Glomerular endothelial cell (primary cell): ENCODE measurements at places on chromosomes 3 and 15. TPM values are rescaled to one million over a fixed set of nuclear protein-coding genes. Genes with fewer than 3 reads are reported as not detected.

The UTS2B gene
- total RNA-seq: 0.29 and 1.1 TPM in 2 replicates

The PGBD4 gene
- total RNA-seq: 1.1 and 1.5 TPM in 2 replicates

The CPNE9 gene
- not detected in 2 replicates for total RNA-seq

The MCTP2 gene
- total RNA-seq: 0.29 and 1.2 TPM in 2 replicates

The TEX55 gene
- total RNA-seq: not detected in 2 replicates

The PRSS50 gene
- total RNA-seq: not detected in 2 replicates

DNA sequence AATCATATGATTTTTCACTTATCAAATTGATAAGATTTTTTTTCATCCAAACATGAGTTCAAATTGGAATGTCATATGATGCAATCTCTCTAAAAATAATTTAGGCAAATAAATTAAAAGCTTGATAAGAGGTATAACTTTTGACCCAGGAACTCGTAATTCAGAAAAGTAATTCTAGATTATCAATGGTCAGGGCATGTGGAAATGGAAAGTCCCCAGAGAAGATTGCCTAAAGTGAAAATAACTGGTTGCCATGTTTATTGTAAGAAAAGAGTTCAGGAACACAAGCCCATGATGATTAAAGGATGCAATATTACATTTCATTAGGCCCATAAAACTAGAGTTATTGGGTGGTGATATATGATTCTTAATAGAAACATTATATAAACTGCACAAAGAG, 1514.8 kb downstream of the SI start:
- DNase-seq: no peak

GRCh38 chr15:95864467-95864886, 466.0 kb upstream of the NR2F2 start:
- DNase-seq: no peak

DNA sequence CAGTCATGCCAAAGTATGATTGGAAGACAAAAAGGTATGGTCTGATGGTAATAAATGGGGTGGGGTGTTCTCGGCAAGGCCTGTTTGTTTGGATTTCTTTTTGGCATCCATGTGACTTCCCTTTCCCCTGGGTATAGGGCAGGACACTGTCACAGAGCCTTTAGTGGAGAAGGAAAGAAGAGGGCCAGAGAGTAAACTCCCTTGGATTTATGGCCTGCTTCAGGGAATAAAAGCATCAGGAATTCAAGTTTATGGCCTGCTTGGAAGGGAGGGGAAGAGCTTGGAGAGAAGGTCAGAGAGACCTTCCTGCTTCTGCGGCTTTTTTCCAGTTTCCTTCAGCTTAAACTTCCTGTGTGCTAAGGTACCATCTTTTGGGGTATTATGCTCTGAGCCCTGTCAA, 179.4 kb upstream of the ADAMTS9 start:
- no peak for DNase-seq

- DNase-seq: no peak
Measured at GRCh38 chr3:171811295-171811912, 1.1 kb upstream of the PLD1 start.

DNA sequence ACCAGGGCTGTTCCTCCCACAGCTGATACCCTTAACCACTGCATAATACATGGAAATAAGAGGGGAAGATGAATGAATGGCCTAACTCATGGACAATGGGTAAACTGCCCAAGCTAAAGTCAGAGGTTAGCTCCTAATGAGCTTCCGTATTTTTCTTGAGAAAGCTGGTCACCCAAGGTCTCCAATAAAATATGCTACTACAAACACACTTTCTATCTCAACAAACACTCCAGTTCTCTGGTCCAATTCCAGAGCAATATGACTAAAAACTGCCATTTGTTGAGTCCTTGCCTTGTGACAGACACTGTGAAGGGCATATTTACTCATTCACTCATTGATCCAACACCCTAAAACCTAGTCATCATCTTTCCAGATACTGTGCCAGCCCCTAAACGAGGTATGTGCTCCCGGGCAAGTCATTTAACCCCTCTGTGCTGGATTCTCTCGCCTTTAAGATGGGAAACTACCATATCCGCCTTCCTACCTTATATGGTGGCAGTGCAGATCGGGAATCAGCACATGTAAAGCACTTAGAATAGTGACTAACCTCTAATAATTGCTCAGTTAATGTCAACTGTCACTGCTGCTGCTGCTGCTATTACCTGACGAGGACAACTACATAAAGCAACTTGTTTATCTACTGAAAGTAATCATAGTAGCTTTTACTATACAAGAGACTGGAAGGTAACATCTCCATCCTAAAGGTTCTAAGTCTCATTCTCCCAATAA, 89.1 kb downstream of the XXYLT1 start:
- no peak for DNase-seq

- no peak for DNase-seq
Measured at GRCh38 chr3:194572143-194572789, 61.0 kb downstream of the TMEM44 start.

- no peak for DNase-seq
Measured at GRCh38 chr3:72411126-72411525, 437.1 kb downstream of the SHQ1 start.

- no peak for DNase-seq
Measured at GRCh38 chr3:30691249-30691880, 85.0 kb downstream of the TGFBR2 start.

- no peak for DNase-seq
Measured at GRCh38 chr3:42500909-42501308, 1.5 kb upstream of the VIPR1 start.

- no peak for DNase-seq
Measured at GRCh38 chr3:136350557-136350956, 100.4 kb downstream of the PCCB start.

GRCh38 chr3:49158792-49159191, 7.3 kb downstream of the CCDC71 start:
- DNase-seq: no peak

GRCh38 chr3:192899540-192899982, 18.1 kb downstream of the MB21D2 start:
- DNase-seq: no peak

- DNase-seq: no peak
Measured at GRCh38 chr3:183540501-183541234, 14.8 kb downstream of the KLHL6 start.

- no peak for DNase-seq
Measured at GRCh38 chr15:45473068-45473467, 49.5 kb downstream of the SLC30A4 start.
